ENCODE measurements at places on chromosomes 7 and 10.

DNA sequence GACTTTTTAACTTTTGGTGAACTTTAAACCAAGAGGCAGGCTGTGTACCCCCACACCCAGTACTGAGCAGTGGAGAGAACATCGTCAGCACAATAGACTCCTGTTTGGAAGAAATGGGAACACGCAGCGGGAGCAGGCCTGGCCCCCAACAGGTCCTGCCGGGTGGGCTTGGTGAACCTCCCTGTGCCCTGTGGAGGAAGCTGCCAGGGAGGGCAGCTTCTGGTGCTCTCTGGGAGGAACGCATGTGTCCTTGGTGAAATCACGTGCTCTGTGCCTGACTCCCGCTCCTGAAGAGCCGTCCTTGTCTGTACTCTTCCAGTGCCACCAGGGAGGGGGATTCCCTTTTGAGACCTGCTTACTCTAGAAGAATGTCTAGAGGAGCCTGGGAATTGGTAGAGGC lies 31.6 kb downstream of the CHAT start:
- DNase-seq, result no peak

- DNase-seq, result no peak
Observed at GRCh38 chr7:138079137-138079536, 2.9 kb downstream of the AKR1D1 start.

DNA sequence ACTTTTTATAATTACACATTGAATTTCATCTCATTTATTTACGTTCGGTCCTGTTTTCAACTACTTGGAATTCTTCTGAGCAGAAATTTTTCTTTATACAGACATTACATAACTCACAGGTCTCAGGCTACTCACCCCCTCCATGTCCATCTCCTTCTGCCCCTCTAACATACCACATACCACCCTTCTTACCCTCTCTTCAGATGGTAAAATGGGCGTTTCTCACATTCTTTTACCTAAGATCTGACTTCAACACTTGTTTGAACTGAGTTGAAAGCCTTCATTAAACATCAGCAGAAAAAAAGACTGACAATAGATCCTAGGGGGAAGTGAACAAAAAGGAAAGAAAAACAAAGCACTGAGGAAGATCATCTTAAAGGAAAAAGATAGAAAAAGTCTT lies 309.7 kb downstream of the CTNNA3 start:
- DNase-seq, result no peak

DNA sequence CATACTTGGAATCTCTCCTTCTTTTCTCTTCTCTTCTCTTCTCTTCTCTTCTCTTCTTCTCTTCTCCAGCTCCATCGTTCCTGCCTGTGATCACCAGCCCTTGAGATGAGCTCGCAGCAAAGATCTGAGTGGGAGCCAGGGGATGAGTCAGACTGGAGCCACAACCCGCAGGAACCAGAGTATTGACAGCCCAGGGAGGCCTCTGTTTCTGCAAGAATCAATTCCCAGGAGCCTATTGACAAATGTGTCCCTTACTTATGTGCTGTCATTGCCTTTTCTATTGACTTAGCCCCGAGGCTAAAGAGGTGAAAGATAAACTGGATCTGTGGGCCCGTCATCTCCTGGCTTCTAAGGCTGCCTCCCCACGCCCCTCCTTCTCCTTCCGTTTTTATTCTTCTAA lies 13.1 kb upstream of the HABP2 start:
- no peak for DNase-seq

- DNase-seq, result no peak
Observed at GRCh38 chr10:77117501-77117900, 520.1 kb downstream of the KCNMA1 start.

GRCh38 chr7:2759736-2760097 lies 71.7 kb downstream of the AMZ1 start:
- DNase-seq, result no peak
